ENCODE measurements at places on chromosomes 1 and 21.

GRCh38 chr1:46114925-46115603 lies 17.4 kb downstream of the PIK3R3 start:
- DNase-seq: no peak

DNA sequence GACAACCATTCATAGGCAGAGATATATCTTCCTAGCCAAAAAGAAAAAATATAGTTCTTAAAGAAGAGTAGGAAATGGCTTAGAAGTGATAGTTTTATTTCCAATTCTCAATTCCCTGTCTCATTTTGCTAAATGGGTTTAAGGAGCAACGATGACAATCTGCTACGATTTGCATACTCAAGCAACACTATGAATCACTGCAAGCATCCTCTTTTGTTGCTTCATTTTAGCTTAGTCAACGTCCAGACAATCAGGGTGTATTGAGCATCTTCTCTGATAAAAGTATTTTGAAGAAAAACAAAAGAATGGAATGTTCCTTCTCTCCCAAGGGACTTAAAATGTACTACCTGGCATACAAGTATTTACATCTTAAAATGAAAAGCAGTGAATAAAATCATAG lies 80.6 kb downstream of the RGS7 start:
- no peak for DNase-seq

DNA sequence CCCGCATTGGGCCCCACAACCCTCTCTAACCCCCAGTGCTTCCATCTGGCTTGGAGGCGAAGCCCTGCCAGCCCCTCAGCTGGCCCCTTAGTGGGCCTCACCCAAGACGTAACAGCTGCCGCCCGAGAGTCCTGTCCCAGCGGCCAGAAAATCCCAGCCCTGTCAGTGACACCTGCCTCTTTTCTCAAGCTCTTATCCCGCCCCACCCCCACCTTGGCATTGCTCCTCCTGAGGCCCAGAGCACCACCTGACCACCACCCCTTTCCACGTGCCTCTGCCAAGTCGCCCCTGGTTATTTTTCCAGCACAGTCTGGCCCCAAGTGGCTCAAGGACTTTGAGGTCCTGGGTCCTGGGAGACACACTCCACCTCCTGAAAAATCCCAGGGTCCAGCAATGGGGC lies 5.9 kb upstream of the CTRC start:
- DNase-seq: no peak

DNA sequence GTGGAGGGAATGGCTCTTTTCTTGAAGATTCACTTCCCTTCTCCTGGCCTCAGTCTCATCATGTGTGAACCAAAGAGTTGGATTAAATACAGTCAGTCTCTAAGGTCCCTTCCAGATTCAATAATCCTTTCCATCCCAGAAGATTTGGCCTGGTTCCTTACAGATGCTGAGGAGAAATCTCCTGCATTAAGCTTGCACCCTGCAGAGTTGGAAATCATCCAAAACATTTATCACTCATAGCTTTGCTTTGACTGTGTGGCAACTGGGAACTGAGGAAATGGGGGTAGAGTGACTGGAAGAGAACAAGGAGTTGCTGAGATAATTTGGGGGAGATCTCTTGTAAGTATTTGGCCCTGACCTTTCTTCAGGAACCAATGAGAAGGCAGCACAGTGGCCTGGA lies 220.5 kb upstream of the SGIP1 start:
- no peak for DNase-seq

GRCh38 chr1:42258218-42258617 lies 76.8 kb downstream of the FOXJ3 start:
- DNase-seq: no peak

GRCh38 chr21:45788198-45788597 lies 144.7 kb downstream of the PCBP3 start:
- DNase-seq: no peak

GRCh38 chr1:58443986-58444868 lies 102.3 kb downstream of the OMA1 start:
- no peak for DNase-seq

DNA sequence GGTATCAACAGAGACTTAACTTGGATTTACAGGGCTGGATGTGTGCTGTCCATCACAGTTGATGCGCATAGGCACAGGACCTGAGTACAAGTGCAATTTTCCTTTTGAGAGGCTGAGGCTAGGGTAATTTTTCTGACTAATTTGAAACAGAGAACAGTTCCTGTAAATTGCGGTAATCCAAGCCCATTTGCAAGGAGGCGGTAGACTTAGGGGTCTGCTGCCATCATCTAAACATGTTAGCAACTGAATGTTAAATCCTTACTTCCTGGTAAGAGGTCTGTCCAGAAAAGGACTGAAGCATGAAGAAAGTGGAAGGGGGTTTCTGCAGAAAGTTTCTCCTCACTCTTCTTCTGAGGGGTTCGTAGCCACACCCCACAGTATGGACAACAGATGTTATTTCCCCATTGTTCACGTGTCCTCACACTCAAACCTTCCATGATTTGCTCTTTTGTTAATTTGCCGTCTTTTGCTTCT lies 23.7 kb upstream of the C1orf198 start:
- no peak for DNase-seq

DNA sequence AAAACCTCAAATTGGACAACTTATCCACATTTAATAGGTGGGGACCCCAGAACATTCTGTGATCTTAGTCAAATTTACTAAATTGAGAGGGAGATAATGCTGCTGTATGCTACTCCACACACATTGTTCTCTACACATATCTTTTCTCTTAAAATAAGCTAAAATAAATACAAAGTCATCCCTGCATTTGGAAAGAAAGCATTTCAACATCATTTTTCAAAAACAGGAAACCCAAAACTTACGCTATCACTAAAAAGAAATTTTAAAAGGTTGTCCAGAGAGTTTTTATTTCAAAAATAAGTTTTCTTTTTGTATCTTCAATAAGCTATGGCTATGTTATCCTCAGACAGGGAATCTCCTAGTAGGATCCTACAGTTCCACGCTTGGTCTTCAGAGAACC lies 19.5 kb upstream of the OR6N2 start:
- DNase-seq: no peak

DNA sequence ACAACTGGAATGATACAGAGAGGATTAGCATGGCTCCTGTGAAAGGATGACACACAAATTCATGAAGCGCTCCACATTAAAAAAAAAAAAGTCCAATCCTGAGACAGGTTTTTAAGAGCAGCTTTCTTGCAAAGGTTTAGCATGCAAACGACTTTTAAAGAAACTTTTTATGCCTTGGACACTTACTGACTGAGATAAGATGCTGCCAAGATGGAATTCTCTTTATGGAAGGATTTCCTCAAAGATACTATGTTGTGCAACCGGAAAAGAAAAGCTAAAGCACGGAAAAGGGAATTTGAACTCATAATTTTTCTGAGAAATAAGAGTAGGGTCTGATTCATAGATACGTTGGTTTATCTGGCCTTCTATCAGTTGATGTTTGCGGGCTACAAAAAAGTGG lies 27.3 kb downstream of the PIGP start:
- DNase-seq: no peak

DNA sequence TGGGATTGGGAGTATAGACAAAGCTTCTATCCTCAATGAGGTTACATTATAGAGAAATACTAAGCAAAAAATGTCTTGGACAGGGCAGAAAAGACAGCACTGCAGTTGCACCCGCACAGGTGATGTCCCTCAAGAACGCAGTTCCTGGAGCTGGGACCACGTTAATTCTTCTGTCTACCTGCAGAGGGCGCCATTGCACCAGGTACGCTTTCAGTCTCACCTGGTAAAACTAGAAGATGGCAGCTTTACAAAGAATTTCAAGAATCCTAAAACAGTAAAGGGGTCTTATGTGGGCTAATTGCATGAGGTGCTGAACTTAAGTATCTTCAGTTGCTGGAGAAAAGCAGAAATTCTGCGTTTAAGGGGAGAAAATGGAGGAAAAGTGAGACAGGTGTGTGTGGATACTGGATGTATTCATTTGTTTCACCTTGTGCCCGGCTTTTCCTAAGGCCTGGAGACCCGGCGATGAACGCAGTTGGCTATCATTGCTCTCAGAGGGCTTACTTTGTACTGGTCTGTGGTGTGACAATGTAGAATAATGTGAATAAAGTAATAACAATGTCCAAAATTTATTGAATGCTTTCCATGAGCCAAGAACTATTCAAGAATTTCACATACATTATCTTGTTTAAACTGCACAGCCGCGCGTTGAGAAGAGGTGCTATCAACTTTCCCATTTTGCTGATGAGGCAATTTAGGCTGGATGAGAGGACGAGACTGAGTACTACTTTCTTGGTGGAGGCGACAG lies 276.3 kb upstream of the GREM2 start:
- no peak for DNase-seq

GRCh38 chr21:43018519-43018918 lies 44.2 kb downstream of the PKNOX1 start:
- no peak for DNase-seq

GRCh38 chr1:186139701-186140100 lies 235.4 kb downstream of the TPR start:
- DNase-seq: no peak

- no peak for DNase-seq
Observed at GRCh38 chr1:177862916-177863315, 106.9 kb downstream of the SEC16B start.

GRCh38 chr1:182367926-182368325 lies 23.7 kb downstream of the GLUL start:
- no peak for DNase-seq

DNA sequence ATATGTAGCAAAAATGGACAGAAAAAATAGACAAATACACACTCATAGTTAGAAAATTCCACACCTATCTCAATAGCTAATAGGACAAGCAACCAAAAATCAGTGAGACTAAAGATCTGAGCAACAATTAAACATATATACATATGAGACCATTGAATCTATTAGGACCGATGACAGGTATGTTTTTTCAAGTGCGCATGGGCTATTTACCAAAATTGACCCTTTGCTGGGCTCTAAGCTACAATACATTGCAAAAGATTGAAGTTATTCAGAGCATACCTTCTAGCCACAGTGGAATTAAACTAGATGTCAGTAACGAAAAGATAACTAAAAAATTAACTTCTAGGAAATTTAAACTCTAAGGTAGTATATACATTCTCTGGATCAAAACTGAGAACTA lies 13.7 kb downstream of the CD55 start:
- no peak for DNase-seq

GRCh38 chr1:2001773-2002411 lies 1.7 kb downstream of the CFAP74 start:
- DNase-seq: no peak

DNA sequence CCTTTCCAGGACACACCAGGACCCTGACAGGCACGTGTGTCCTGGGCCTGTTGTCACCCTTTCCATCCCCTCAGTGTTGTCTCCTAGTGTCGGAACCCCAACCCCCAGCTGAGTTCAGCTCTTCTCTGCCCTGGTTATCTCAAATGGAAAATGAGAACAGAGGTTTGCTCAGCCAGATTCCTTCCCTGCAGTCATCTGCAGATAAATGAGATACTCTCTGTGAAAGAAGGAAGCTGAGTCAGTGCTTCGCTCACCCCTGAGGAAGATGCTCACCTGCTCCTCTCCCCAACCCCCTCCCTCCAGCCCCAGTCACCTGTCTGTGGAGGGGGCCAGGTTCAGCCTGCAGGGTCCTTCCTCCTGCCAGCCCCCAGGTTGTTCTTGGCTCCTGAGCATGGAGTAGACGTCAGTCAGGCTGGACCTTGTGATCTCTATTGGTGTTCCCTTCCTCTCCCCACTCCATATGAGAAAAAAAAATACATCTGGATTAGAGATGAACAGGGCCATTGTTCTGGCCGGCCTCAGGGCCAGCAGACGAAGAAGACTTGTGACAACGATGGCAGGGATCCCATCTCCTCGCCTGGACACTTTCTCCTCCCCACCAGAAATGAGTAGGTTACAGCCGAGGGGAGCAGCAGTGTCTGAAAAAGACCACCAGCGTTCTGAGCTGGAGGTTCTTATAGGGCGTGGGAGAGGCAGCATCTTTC lies 20.9 kb downstream of the PHGDH start:
- no peak for DNase-seq

DNA sequence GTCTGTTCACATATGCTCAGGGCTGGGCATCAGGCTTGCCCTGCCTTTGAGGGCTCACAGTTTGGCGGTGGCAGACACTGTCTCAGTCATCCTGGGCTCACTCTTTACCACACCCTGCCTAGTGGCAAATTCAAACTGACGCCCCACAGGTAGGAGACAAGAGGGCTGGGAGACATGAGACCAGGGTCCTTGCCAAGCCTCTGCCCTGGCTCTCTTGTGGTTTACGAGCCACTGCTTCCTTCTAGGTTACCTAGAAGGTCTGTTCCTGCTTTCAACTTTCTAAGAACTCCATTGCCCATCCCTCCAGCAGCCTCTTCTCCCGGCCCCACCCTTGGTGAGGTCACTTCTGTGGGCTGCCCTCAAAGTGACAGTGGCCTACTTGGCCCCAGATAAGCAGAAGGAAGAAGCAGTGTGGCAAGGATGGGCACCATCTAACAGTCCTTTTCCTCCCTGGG lies 10.5 kb downstream of the KIF21B start:
- no peak for DNase-seq

GRCh38 chr1:115241309-115241708 lies 96.7 kb downstream of the NGF start:
- no peak for DNase-seq

- no peak for DNase-seq
Observed at GRCh38 chr1:223039990-223040389, 103.1 kb downstream of the TLR5 start.

DNA sequence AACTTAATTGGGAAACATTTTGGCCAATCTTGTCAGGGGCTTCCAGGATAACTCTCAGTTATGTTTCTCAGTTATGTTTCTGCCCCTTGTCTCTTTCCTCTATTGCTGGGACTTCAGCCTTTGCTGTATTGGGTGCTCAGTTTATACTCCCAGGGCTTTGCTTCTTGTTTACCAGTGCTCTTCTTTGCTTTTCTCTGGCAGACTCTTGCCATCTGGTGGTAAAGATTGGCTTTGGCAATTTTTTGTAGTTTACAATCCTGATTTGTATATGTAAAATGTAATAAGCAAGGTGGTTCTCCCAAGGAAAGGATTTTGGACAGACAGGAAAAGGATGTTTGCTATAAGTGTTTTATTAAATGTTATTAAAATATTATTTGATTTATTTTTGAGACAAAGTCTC lies 37.9 kb downstream of the FABP3 start:
- no peak for DNase-seq

DNA sequence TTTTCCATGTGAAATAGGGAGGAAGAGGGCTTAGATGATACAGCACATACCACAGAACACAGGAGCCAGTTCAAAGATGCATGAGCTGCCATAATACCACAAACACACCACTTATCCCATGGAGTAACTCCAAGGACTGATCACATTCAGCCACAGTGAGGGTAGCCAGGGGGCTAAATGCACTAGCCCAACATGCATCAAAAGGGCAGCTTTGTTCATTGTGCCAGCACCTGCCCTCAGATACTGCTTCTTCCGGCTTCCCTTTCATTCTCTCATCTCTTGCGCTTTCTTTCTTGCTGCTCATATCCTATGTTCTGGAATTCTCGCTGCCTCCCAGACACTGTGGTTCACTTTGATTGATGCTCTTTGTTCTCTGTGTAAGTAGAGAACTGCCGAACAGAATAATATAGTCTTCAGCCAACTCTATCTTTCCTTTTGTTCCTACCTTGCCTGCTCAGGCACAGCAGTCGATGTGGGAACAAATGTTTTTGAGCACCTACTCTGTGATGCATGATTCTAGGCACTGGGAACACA lies 50.0 kb upstream of the SYT6 start:
- DNase-seq: no peak

GRCh38 chr1:54800899-54801759 lies at the start of gene TTC22:
TTC22 (minus strand) TSS chr1:54801323; CDS start chr1:54801163, 160 bp downstream.
- peak; percentile 81 for DNase-seq

GRCh38 chr1:217354895-217355294 lies 276.0 kb downstream of the GPATCH2 start:
- no peak for DNase-seq

GRCh38 chr1:117821774-117822482 lies 107.5 kb downstream of the GDAP2 start:
- no peak for DNase-seq
